ENCODE measurements at places on chromosomes 1 and 21.

GRCh38 chr1:175679981-175680652 lies 63.3 kb downstream of the TNR start:
- no peak for DNase-seq

DNA sequence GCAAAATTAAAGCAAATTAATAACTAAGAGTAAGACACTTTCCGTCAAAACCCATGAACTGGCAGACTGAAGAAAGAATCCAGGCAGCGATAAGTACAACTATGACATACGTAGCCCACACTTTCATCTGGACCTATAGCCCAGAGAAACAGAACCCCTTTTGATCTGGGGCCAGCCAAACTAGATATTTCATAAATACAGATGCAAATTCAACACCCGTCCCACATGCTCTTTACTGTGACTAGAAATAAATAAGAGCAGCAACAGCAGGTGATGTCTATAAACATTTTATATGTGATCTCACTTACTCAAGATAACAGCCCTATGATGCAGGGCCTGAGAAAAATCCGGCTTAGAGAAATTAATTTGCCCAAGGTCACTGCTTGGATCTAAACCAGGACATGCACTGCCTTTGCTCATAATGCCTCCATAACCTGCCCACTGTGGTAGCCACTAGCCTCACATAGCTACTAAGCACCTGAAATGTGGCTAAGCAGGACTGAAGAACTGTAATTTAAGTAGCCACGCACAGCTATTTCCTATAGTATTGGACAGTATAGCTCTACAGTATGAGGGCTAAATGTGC lies 130.2 kb downstream of the TGFBR3 start:
- no peak for DNase-seq

- DNase-seq = no peak
Measured at GRCh38 chr1:210330279-210330866, 1.7 kb downstream of the HHAT start.

GRCh38 chr1:156833603-156834002 lies 17.0 kb upstream of the SH2D2A start:
- DNase-seq = no peak

Measured in NK-92 treated with Interleukin-12 subunit alpha and Interleukin-12 subunit beta, amount 100 ng/mL, for 24 hours (cell line).